NCI-H226 (cell line): ENCODE measurements at places on chromosomes 7 and 10.

DNA sequence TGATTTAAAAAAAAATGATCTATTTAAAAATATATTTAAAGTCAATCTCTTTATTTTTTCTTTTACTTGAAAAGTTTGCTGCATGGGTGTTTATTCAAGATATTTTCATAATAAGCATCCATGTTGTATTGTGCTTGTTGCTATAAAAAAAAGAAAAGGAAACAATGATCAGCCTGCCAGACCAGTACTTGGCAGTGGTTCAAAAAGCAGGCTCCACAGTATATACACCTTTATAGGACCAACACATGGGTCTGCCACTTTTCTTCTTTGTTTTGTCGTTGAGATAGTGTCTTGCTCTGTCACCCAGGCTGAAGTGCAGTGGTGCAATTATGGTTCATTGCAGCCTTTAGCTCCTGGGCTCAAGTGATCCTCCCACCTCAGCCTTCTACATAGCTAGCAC lies 228.0 kb downstream of the TWIST1 start:
- no peak for DNase-seq

GRCh38 chr10:92575961-92576360 lies 2.1 kb upstream of the IDE start:
- DNase-seq: peak; percentile 71

DNA sequence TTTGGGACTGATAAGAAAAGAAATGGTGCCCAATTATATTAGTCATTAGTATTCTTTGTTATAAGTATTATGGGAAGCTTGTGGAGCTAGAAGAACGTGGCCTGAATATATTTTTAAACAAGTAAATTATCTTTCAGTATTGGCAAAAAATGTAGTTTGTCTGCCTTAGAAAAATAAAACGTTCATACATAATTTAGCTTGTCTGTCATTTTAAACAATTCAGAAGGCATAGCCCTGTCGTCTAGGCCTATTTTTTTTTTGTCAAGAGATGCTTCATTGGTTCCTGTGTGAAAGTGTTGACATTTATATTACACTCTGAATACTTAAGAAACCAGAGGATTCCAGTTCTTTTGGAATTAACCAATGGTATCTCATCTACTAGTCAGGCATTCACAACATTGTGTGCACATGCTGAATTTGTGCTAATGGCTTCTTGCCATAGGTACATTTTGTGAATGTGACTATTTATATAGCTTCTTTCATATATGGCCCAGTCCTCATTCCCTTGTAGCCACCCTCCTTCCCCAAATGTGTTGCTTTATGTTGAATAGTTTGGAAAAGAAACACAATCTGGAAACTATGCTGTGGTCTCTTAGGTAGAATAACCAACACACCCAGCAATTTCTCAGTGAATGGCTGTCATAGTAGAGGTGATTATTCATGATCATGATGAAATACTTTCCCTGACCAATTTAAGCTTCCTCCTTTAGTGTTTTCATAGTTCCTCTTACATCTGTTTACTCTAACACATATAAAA lies 435.8 kb downstream of the EXOC4 start:
- DNase-seq: peak; percentile 59

GRCh38 chr7:11458736-11459483 lies 373.1 kb downstream of the THSD7A start:
- no peak for DNase-seq

DNA sequence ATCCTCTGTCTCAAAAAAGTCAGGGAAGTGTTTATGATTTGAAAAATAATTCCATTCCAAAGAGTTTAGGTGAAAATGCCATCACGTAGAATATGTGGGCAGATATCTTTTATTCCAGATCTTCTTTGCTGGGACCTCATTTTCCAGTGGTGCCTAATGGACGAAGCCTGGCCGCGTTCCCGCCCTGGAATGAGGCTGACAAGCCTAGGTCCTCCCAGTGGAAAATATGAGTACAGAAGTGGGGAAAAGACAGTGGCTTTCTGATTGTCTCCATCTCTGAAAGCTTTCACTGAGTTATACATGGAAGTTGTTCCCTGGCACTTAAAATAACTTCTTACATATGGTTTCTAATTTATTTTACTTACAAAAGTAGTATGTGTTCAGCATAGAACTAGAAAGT lies 139.4 kb downstream of the TACC2 start:
- no peak for DNase-seq

DNA sequence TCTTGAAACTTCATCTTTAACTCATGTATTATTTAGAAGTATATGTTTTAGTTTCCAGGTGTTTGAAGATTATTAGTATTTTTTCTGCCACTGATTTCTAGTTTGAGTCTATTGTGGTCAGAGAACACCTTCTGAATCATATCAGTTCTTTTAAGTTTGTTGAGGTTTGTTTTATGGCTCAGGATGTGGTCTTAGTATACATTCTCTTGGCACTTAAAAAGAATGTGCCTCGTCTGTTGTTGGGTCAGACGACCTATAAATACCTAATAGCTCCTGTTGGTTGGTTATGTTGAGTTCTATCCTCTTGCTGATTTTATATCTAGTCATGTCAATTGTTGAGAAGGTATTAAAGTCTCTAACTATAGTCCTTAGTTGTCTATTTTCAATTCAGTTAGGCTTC lies 15.9 kb downstream of the TDRD1 start:
- DNase-seq: no peak
